ENCODE measurements at places on chromosomes 1 and 21.

DNA sequence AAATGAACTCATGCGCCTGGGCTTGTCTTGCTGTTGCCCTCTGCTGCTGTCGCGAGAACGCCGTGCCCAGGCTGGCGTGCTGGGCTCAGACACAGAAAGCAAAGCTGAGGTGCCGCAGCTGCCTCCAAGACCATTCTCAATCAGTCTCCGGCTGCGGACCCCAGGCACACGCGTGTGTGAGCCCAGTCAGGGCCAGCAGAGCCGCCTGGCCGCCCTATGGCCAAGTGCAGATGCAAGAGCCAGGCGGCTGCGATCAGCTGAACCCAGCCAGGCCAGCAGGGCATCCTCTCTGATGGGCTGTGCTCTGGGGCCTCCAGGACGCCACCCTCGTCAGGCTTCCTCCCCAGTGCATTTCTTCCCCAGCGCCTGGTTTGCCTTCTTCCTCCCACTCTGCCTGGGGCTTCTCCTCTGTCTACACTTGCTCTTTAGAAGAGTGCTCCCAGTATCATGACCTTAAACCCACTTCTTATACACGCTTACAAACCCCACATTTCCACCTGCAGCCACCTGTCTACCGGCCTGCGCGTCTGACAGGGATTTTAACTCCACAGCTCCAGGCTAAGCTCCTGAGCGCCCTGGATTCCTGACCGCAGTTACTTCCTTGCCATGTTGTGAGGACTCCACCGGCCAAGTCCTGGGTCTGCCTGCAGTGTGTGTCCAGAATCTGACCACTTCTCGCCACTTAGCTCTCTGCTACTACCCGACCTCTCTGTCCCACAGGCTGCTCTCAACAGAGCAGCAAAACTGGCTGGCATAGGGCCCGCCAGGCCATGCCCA is 21.7 kb upstream of the LRRC47 start:
- no peak overlapping the region for H3K4me3 ChIP-seq
- no peaks in the 10 kb centered on the region for H3K4me1 ChIP-seq
- no peak overlapping the region for H3K27ac ChIP-seq
- H3K27me3 ChIP-seq, result no peaks in the 10 kb centered on the region
- no peak for DNase-seq

- no peaks in the 10 kb centered on the region for H3K4me1 ChIP-seq
- no peaks in the 10 kb centered on the region for H3K36me3 ChIP-seq
- peaks cover 4% of the 10 kb centered on the region for H3K27me3 ChIP-seq
Measured at GRCh38 chr1:10795276-10796021, 997 bp downstream of the CASZ1 start.

DNA sequence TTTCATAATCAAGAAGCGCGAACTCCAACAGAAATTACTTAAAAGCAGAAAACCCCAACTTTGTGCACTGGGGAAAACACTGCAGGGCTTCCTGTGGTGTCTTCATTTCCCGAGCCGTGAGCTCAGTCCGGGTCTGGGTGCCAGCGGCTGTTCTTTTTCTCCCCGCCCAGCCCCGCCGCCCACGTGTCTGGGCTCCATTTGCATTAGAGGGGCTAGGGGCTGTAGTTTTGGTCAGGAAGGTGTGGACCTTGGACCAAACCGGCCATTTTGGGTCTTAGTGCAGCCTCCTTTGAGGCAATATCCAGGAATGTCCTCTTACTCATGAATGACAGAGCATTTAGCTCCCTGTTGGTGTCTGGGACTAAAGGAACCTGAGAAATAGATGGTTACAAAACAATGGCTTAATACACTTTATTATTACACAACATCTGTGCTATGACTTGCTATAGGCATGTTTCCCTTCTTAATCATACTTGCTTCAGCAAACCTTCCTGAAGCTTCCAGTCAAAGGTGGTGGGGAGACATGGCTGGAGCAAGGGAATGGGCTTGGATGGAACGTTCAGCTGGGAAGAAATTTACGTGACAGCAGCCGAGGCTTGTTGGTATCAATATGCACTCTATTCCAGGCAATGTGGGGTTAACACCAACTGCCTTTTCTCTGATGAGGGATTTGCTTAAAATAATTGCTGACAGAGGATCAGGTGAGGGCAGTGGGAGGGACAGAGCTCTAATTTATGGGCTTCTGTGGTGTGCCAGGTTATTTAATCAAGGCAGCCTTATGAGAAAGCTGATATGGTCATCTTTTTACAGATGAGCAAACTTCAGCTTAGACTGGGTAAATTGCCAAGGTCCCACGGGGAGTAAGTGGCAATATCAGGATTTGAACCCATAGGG is 1.1 kb downstream of the AGTRAP start:
- peak overlapping the region; percentile 69 for H3K4me3 ChIP-seq
- no peaks in the 10 kb centered on the region for H3K27me3 ChIP-seq
- no peaks in the 10 kb centered on the region for H3K36me3 ChIP-seq
- DNase-seq, result peak; percentile 63

GRCh38 chr1:218401998-218402785 is 57.1 kb downstream of the TGFB2 start:
- H3K27ac ChIP-seq, result no peak overlapping the region
- no peaks in the 10 kb centered on the region for H3K36me3 ChIP-seq
- H3K27me3 ChIP-seq, result no peaks in the 10 kb centered on the region

DNA sequence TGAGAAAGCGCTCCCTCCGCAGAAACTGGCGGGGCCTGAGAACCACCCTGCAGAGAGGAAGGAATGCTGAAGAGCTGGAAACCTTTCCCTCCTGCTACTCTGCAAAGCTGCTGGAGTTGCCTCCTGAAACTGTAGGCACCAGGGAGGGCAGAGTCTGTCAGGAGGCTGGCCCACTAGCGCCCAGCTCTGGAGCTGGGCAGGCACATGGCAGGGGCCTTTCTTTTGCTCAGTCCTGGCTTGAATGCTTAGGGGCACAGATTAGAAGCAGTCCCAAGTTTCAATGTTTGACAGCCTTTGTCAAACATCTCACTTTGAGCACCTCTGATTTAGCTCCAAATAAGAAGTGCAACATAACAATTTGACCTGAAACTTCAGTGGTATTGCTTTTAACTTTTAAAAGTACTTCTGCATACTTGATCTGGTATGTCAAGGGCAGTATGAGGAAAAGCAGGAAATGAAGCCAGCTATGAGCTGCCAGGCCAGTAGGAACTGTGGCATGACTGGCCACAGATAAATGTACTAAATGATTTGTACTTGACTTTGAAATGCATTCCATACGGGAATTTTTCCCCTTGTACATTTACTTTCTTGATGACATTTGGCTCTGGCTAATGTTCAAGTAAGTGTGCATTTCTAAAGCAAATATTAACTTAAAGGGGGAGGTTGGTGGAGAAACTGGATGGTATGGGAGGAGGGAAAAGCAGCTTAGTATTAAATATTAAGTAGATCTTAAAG is 7.2 kb downstream of the C1orf116 start:
- no peaks in the 10 kb centered on the region for H3K27me3 ChIP-seq
- no peak overlapping the region for H3K4me3 ChIP-seq
- H3K36me3 ChIP-seq, result no peaks in the 10 kb centered on the region
- no peak for DNase-seq

DNA sequence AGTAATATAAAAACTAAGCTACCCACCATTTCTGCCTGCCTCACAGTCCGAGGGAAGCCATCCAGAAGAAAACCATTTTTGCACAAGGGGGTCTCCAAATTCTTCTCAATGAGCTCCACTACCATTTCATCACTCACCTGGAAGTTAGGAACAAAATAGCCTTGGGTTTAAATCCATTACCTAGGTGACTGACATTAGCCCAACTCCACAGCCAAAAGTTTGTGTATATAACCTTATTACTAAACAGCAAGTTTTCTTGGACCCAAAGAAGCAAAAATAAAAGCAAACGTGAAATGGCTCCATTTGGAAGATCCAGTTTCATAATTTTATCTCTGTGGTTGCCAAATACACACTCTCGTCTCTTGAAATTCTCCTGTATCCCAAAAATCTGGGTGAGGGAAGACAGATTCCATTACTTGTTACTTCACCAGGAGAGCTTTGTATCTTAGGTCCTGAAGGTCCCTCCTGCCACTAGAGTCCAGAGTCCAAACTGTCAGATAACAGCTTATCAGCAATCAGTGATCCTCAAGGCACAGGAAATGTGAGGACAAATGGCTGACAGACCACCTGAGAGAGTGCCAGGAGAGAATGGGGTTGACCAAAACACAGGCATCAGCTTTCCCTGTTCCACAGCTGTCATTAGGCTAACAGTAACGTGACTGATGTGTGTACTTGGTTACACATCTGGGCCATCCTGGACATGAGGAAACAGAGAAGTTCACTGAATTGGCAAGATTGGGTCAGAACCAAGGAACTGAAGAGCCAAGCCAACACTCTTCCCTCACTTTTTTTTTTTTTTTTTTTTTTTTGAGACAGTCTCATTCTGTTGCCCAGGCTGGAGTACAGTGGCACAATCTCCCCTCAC is 14.9 kb downstream of the AK2 start:
- H3K4me1 ChIP-seq, result no peaks in the 10 kb centered on the region
- no peak for DNase-seq
- H3K27ac ChIP-seq, result no peak overlapping the region
- no peaks in the 10 kb centered on the region for H3K27me3 ChIP-seq
- no peaks in the 10 kb centered on the region for H3K36me3 ChIP-seq

DNA sequence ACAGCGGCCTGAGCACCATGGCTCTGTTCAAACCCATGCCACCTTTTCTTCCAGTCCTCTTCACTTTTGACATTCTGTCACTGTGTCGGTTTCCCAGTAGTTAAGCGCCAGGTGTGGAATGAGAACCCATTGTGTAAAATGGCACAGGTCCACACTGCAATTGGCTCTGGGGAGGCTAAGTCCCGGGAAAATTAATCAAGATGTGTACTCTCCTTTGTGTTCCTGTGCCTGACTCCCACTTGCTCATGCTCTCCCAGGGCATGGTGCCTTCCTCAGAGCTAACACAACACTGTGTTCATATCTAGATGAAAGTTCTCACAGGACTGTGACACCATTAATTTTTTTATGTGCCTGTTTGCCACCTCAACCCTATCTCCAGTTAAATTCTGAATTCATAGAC is 59.0 kb upstream of the BTG3 start:
- no peaks in the 10 kb centered on the region for H3K4me1 ChIP-seq
- H3K27me3 ChIP-seq, result no peaks in the 10 kb centered on the region
- H3K27ac ChIP-seq, result no peak overlapping the region
- H3K36me3 ChIP-seq, result no peaks in the 10 kb centered on the region

- H3K36me3 ChIP-seq, result no peaks in the 10 kb centered on the region
- H3K27ac ChIP-seq, result no peak overlapping the region
- no peaks in the 10 kb centered on the region for H3K27me3 ChIP-seq
- DNase-seq, result no peak
Measured at GRCh38 chr1:193841857-193842256, 655.4 kb upstream of the B3GALT2 start.

DNA sequence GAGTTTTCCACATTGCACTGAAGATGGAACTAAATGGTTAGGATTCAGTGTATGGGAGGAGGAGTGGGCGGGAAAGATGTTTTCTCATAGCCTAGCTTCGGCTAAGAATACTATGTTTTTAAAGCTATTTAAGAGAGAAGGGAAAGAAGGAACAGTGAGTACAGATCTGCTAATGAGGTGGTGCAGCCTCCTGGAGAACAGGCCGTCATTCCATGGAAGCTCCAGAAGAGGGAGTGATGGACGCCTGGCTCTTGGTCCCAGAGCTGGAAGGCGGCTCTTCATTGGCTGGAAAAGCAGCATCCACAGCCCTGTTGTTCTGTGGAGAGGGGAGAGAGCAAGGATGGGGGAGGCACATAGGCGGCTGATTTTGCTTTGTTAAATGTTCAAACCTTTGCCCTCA is 6.9 kb downstream of the CAMK1G start:
- no peaks in the 10 kb centered on the region for H3K36me3 ChIP-seq
- H3K4me1 ChIP-seq, result no peaks in the 10 kb centered on the region
- no peak overlapping the region for H3K4me3 ChIP-seq

- no peaks in the 10 kb centered on the region for H3K36me3 ChIP-seq
- no peak overlapping the region for H3K27ac ChIP-seq
- no peaks in the 10 kb centered on the region for H3K27me3 ChIP-seq
- H3K4me1 ChIP-seq, result no peaks in the 10 kb centered on the region
- no peak overlapping the region for H3K4me3 ChIP-seq
Measured at GRCh38 chr1:206582971-206583706, 29.1 kb downstream of the EIF2D start.

DNA sequence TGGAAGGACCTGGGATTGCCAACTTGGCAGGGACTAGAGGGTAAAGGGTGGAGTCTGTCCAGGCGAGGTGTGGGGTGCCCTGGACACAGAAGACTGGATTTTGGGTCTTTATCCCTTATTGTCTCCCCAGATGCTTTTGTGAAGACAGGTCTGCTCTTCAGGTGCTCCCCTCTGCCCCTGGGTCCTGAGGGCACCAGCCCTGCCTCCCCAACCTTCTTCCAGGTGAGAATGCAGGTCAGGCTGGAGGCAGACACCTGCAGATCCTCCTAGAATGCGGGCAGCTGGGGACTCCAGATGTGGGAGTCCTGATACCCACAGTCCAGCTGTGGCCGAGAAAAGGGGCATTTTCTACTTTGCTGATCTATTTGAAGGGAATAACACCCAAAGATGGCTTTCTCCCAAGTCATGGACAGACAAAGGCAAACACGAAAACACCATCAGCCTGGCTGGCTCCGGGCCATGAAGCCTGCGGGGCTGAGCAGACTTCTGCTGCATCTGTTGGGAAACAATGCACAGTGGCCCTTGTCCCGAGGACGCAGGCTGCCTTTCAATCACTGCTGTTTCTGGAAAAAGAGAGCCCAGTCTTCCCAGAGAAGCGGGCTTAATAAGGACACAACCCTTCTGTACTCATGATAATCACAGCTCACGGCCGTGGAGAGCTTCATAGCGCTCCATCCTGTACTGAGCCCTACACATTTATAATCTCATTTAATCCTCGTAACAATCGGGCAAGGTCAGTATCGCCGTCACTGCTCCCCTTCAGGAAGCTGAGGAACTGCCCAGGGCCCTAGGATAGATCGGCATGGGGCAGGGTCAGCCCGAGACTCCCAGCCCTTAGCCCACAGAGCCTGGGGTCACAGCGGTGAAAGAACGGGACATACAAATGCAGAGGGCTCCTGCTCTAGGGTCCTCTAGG is 62.0 kb upstream of the ABCG1 start:
- H3K4me3 ChIP-seq, result no peak overlapping the region
- H3K4me1 ChIP-seq, result no peaks in the 10 kb centered on the region
- DNase-seq, result no peak
- no peak overlapping the region for H3K27ac ChIP-seq

DNA sequence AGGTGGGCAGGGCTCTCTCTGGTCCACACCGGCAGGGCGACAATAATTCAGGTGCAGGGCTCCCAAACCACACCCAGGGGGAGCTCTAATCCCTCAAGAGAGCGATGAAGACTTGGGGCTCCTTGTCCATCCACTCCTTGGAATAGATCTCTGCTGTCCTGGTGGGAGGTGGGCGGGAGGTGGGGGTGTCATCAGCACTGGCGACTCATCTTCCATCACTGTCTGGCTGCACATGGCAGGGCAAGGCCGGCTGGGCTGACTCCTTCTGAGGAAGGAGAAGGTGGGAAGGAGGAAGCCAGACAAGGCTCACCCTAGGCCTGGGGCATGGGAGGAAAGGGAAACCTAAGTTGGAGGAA is 29.3 kb downstream of the TNNT2 start:
- no peaks in the 10 kb centered on the region for H3K36me3 ChIP-seq
- no peaks in the 10 kb centered on the region for H3K27me3 ChIP-seq
- no peak overlapping the region for H3K4me3 ChIP-seq
- H3K27ac ChIP-seq, result no peak overlapping the region
- no peak for DNase-seq

GRCh38 chr1:18949686-18950400 is 6.6 kb downstream of the IFFO2 start:
- no peaks in the 10 kb centered on the region for H3K36me3 ChIP-seq
- no peaks in the 10 kb centered on the region for H3K27me3 ChIP-seq
- H3K27ac ChIP-seq, result peak overlapping the region; percentile 82
- H3K4me3 ChIP-seq, result peak overlapping the region; percentile 7

GRCh38 chr1:241817956-241818612 is 29.9 kb upstream of the EXO1 start:
- no peak for DNase-seq
- no peak overlapping the region for H3K27ac ChIP-seq
- H3K4me1 ChIP-seq, result no peaks in the 10 kb centered on the region
- H3K36me3 ChIP-seq, result no peaks in the 10 kb centered on the region
- no peaks in the 10 kb centered on the region for H3K27me3 ChIP-seq
- H3K4me3 ChIP-seq, result no peak overlapping the region
